Placental epithelial cell (primary cell): ENCODE measurements at places on chromosomes 11 and 22. TPM values are rescaled to one million over a fixed set of nuclear protein-coding genes. Genes with fewer than 3 reads are reported as not detected.

UPK2 gene
- 0.33 and 2.4 TPM in 2 replicates for total RNA-seq

GRM5 gene
- total RNA-seq = not detected in 2 replicates

LDHA gene
- 328 and 1,137 TPM in 2 replicates for total RNA-seq

CENPM gene
- total RNA-seq = 5.5 and 14.9 TPM in 2 replicates

OR2AG2 gene
- 0.11 and 0.39 TPM in 2 replicates for total RNA-seq

UEVLD gene
- 15.3 and 39.3 TPM in 2 replicates for total RNA-seq

SLC22A25 gene
- not detected in 2 replicates for total RNA-seq

SERPING1 gene
- total RNA-seq = 0.65 and 13.7 TPM in 2 replicates

SLN gene
- total RNA-seq = not detected in 2 replicates

DRAP1 gene
- total RNA-seq = 63.6 and 81.4 TPM in 2 replicates

OR52E8 gene
- total RNA-seq = not detected in 2 replicates

ZDHHC5 gene
- 38.1 and 62.9 TPM in 2 replicates for total RNA-seq

OVCH2 gene
- total RNA-seq = 0.79 and 3.3 TPM in 2 replicates

CHST1 gene
- total RNA-seq = not detected in 2 replicates

TSSK2 gene
- total RNA-seq = not detected in 2 replicates

POTEH gene
- not detected in 2 replicates for total RNA-seq

SLC25A1 gene
- 94.6 and 158 TPM in 2 replicates for total RNA-seq

CATSPER1 gene
- under 0.01 and 0.54 TPM in 2 replicates for total RNA-seq

SULT4A1 gene
- 0.11 and 0.39 TPM in 2 replicates for total RNA-seq

CYB5R2 gene
- total RNA-seq = 17.0 and 28.7 TPM in 2 replicates

OR4D5 gene
- total RNA-seq = not detected in 2 replicates

GLB1L2 gene
- total RNA-seq = under 0.01 and 0.54 TPM in 2 replicates

DDIAS gene
- 1.6 and 2.0 TPM in 2 replicates for total RNA-seq

SCUBE1 gene
- under 0.01 TPM in 1 of 2 replicates, not detected in the other for total RNA-seq
